ENCODE measurements at places on chromosomes 16 and 17. TPM values are rescaled to one million over a fixed set of nuclear protein-coding genes. Genes with fewer than 3 reads are reported as not detected.

MCRIP1 gene
- 56.5 TPM for total RNA-seq

- H3K4me3 ChIP-seq: no peak overlapping the region
- peaks cover 19% of the 10 kb centered on the region for H3K36me3 ChIP-seq
- H3K27me3 ChIP-seq: no peaks in the 10 kb centered on the region
- no peak overlapping the region for H3K27ac ChIP-seq
- DNase-seq: no peak
These were observed 1.2 kb upstream of the TMEM204 start for GRCh38 chr16:1532081-1532760.

GRCh38 chr16:63372815-63373214 lies 1336.6 kb upstream of the CDH8 start:
- no peaks in the 10 kb centered on the region for H3K27me3 ChIP-seq
- no peak overlapping the region for H3K4me3 ChIP-seq
- H3K27ac ChIP-seq: no peak overlapping the region

DNA sequence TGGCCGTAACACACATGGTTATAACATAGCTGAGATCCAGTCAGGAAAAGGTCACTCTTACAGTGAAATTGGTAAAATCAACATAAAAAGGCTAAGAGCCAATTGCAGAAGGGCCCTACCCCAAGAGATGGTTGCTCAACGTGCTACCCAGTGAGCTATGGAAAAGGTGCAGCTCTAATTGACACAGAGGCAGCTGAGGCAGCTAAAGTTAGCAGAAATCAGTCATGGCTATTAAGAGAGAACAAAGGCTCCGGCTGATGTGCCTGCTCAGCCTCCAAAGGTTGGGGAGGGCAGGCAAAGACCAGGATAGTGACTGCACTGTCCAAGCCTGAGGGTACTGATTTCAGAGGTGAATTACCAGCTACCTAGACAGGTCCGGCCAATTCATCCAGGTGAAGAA lies 76.5 kb upstream of the ATP2A3 start:
- no peak for DNase-seq
- H3K27ac ChIP-seq: no peak overlapping the region
- H3K27me3 ChIP-seq: no peaks in the 10 kb centered on the region
- H3K36me3 ChIP-seq: peaks cover 24% of the 10 kb centered on the region
- H3K4me3 ChIP-seq: no peak overlapping the region
- H3K4me1 ChIP-seq: peaks cover 21% of the 10 kb centered on the region

GRCh38 chr17:47869114-47869513 lies 18.2 kb upstream of the SP6 start:
- H3K27ac ChIP-seq: no peak overlapping the region
- peaks cover 56% of the 10 kb centered on the region for H3K27me3 ChIP-seq
- H3K4me1 ChIP-seq: peaks cover 5% of the 10 kb centered on the region
- no peak overlapping the region for H3K4me3 ChIP-seq
- H3K36me3 ChIP-seq: no peaks in the 10 kb centered on the region
- no peak for DNase-seq

DNA sequence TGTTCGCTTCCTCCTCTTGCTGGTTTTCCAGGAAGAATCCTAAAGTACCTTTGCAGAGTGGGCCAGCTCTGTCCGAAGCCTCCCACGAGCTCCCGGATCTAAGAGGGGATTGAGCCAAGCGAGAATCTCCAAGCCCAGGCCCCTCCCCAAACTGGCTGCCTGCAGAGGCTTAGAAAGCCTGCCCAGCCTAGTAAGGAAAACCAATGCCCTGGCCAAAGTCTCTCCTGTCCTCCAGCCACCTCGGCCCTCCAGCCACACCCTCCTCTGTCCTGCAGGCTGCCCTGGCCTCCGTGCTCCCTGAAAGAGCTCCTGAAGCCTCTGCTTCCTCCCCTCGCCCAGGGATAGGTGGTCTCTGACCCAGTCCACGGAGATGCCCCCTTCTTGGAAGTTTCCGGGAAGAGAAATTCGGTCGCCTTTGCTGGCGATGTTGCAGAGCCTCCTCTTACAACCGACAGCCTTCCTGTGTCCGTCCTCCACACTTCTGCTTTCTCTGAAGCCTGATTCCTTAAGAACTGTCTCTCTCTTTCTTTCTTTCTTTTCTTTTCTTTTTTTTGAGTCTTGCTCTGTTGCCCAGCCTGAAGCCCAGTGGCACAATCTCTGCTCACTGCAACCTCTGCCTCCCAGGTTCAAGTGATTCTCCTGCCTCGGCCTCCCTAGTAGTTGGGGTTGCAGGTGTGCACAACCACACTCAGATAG lies 54.9 kb upstream of the TOB1 start:
- H3K4me1 ChIP-seq: peaks cover 27% of the 10 kb centered on the region
- no peak for DNase-seq
- H3K27me3 ChIP-seq: peaks cover 7% of the 10 kb centered on the region
- peak overlapping the region; percentile 65 for H3K27ac ChIP-seq
- H3K4me3 ChIP-seq: no peak overlapping the region

MKS1 gene
- total RNA-seq: 23.0 TPM

GRCh38 chr16:20707461-20707860 lies 10.0 kb upstream of the ACSM1 start:
- H3K36me3 ChIP-seq: no peaks in the 10 kb centered on the region
- no peak overlapping the region for H3K4me3 ChIP-seq
- H3K4me1 ChIP-seq: no peaks in the 10 kb centered on the region

DNA sequence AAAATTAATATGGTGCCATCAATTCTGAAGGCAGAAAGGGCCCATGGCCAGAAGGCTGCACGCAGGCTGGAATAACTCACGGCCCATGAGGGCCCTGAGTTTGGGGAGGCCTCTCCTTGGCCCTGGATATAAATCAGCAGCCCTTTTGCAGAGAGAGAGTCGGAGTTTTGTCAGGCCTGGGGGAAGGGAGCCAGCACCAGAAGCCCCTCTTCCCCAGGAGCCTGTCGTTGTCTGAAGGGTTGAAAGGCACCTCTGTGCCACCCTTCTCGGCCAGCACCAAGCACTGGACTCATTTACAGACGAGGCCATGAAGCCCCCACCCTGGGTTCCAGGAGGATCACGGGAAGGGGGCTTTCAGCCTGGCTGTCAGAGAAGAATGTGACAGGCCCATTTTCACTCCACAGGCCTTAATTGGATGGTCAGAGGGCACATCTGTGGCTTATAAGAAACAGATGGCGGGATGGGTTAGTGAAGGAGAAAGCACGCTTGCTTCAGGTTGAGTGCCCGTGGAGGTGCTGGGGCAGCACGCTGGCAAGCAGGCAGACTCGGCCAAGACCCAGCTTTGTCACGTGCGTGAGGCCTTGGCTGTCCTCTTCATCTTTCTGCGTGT lies 140.6 kb downstream of the CLEC16A start:
- H3K27me3 ChIP-seq: no peaks in the 10 kb centered on the region
- no peak overlapping the region for H3K27ac ChIP-seq
- H3K4me1 ChIP-seq: peaks cover 54% of the 10 kb centered on the region

GRCh38 chr16:81838794-81839193 lies 59.7 kb downstream of the PLCG2 start:
- H3K27ac ChIP-seq: no peak overlapping the region
- DNase-seq: no peak
- H3K4me3 ChIP-seq: no peak overlapping the region
- no peaks in the 10 kb centered on the region for H3K36me3 ChIP-seq
- peaks cover 12% of the 10 kb centered on the region for H3K27me3 ChIP-seq
- peaks cover 17% of the 10 kb centered on the region for H3K4me1 ChIP-seq

DNA sequence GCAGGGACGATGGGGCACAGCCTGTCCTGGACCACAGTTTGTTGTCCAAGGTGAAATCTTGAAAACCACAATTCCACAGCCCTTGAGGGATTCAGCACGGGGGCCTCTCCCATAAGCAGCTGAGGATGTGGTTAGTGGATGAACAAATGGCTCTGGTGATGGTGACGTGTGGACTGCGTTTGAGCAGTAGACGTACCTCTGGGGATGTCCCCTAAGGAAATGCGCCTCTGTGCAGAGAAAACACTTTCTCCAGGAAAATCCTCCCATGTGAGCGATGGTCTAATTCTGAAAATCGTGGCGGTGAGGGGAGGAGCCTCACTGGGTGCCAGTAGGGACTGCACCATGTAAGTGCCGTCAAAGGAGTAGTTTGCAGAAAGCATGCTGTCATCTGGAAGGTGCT lies 2.7 kb upstream of the SEPTIN12 start:
- H3K4me3 ChIP-seq: no peak overlapping the region
- no peak overlapping the region for H3K27ac ChIP-seq
- H3K4me1 ChIP-seq: peaks cover 2% of the 10 kb centered on the region
- no peak for DNase-seq
- H3K36me3 ChIP-seq: no peaks in the 10 kb centered on the region

GRCh38 chr17:55366020-55366481 lies 55.6 kb downstream of the MMD start:
- H3K4me1 ChIP-seq: peaks cover 5% of the 10 kb centered on the region
- H3K27ac ChIP-seq: no peak overlapping the region
- no peak for DNase-seq

- H3K27me3 ChIP-seq: no peaks in the 10 kb centered on the region
- H3K4me3 ChIP-seq: no peak overlapping the region
- no peak overlapping the region for H3K27ac ChIP-seq
- H3K36me3 ChIP-seq: no peaks in the 10 kb centered on the region
- no peak for DNase-seq
- H3K4me1 ChIP-seq: no peaks in the 10 kb centered on the region
These were observed 627.4 kb downstream of the KCNJ2 start for GRCh38 chr17:70796757-70797156.

DNA sequence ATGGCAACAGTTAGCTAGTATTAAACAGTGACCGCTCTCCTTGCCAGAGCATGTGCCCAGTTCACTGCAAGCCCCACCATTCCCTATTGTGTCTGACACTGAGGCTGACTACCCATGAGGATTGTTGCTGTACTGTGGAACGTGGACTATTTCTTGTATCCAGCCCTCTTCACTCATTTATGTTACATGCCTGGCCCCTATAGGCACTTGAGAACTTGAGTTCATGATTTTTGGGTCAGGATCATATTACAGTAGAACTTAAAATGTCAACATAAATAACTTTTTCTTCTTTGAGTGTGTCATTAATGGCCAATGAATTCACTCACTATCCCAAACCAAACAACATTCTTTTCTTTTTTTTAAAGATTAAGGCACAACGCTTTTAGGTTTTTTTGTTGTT lies 55.7 kb downstream of the LYRM1 start:
- no peaks in the 10 kb centered on the region for H3K36me3 ChIP-seq
- no peak for DNase-seq

SLC6A2 gene
- total RNA-seq: not detected

DNA sequence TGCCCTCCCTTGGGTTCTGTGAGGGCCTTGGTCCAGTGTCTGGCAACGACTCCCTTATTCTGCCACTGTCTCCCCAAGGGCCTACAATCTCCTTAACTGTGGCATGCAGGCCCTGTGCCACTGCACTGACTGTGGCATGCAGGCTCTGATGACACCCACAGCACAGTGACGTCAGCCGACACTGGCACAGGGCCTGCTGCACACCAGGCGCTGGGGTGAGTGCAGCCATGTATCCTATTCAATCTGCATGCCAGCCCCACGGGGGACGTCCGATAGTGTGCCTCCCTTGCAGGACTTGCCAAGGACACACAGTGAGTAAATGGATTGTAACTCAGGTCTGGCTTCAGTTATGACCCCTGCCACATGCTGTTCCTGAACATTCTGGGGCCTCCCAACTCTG lies 39.8 kb upstream of the RASD1 start:
- no peaks in the 10 kb centered on the region for H3K4me1 ChIP-seq
- H3K27me3 ChIP-seq: peaks cover 3% of the 10 kb centered on the region
- no peak overlapping the region for H3K27ac ChIP-seq
- no peak overlapping the region for H3K4me3 ChIP-seq

All from activated naive CD8-positive, alpha-beta T cell treated with anti-CD3 and anti-CD28 coated beads, Interleukin-2, amount 10 ng/mL, durations not matched to agents 7 days and 5 days (primary cell).